GM18507 (cell line): ENCODE measurements at places on chromosomes 3 and 15.

DNA sequence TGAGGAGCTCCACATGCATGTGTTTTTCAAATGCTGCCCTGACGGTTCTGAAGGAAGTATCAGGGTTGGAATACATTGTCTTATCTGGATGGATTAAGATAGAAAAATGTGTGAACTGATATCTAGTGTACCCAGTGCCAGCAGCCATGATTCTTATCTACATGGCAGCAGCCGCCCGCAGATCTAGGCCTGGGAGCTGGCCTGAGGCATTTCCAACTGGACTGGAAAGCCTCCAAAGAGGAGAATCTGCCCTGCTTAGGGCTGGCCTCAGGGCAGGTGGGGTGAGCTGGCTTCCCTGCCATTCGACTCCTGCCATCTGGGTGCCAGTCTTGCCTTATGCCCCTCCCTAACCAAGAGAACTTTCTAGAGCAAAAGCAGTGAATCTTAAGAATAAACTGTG lies 125.8 kb downstream of the SSR3 start:
- no peak for DNase-seq

DNA sequence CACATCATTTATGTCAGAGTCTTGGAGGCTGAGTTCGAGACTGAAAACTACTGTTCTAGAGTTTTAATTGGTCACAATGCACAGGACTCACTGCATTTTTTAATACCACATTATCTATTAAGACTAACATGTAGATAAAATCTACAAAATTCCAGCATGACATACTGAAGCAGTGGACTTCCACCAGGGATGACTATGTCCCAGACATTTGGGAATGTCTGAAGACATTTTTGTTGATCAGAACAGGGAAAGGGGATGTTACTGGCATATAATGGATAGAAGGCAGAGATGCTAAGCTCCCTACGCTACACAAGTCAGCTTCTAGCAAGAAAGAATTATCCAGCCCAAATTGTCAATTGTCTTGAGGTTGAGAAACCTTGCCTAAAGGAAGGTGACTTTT lies 419.0 kb upstream of the TGFBR2 start:
- no peak for DNase-seq

DNA sequence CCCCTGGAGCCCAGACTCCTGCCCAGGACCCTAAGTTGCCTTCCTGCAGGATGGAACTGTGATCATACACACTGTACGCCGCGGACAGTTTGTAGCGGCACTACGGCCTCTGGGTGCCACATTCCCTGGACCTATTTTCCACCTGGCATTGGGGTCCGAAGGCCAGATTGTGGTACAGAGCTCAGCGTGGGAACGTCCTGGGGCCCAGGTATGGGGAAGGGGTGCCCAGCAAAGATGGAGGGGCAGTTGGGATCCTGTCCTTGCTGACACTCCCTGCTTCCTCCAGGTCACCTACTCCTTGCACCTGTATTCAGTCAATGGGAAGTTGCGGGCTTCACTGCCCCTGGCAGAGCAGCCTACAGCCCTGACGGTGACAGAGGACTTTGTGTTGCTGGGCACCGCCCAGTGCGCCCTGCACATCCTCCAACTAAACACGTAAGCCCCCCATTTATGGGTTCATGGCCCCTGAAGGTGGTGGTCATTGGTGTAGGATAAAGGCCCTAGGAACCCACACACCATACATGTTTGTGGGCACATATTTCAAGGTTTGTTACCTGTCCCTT lies 28.8 kb downstream of the NBEAL2 start:
- no peak for DNase-seq

DNA sequence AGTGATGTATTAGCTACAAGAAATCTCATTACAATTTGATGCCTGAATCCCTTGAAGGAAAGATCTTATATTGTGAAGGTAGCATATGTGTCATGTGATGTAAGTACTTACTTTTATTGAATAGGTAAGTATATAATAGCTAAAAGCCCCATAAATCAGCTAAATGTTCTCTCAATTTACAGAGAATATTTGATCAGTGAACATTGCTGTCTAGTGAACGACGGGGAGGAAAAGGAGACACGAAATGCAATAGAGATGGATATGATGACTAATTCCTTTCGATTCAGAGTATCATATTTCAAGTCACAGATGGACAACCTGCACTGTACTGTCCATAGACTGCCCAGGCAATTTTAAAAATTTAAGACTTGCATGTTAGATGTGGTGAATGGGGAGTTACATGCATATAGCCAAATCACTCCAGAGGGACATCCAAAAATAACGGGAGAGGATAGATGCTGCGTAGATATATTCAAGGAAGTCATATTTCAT lies 462.1 kb upstream of the CDIN1 start:
- no peak for DNase-seq

GRCh38 chr15:90167121-90167520 lies 34.0 kb upstream of the SEMA4B start:
- DNase-seq = no peak

- no peak for DNase-seq
Measured at GRCh38 chr3:127775398-127776109, 46.8 kb downstream of the MGLL start.

- no peak for DNase-seq
Measured at GRCh38 chr3:177196456-177197040, 734 bp downstream of the TBL1XR1 start.

GRCh38 chr3:30011237-30011803 lies 595.1 kb upstream of the TGFBR2 start:
- no peak for DNase-seq

- DNase-seq = no peak
Measured at GRCh38 chr3:49872801-49873281, 3.1 kb upstream of the CAMKV start.

DNA sequence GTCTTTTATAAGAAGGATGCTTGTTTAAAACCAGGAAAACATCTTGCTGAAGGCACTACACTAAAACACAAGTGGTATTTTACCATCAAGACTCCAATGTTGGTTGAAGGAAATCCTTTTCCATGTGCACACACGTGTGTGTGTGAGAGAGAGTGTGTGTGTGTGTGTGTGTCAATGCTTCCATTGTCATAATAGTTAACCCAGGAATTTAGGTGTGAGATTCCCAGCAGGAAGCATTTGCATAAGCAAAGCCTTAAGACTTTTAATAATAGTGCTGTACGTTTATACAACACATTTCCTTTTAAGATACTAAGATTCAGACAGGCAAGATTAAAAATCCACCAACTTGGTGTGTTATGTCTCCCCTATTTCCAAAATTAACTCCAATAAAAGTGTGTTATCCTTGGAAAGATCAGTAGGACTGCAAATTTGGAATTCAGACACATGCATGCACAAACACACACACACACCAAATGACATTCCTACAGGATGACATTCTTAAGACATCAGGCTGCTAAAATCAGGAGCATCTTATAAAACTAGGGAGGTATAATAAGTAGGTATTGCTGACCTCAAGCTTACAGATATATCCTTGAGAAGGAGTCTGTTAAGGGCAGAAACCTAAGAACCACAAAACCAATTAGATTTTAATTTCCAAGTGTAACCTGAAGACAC lies 18.3 kb downstream of the LMCD1 start:
- DNase-seq = no peak

GRCh38 chr15:81544385-81544784 lies 170.4 kb upstream of the TMC3 start:
- DNase-seq = no peak

- no peak for DNase-seq
Measured at GRCh38 chr3:155587581-155587980, 157.3 kb downstream of the PLCH1 start.

DNA sequence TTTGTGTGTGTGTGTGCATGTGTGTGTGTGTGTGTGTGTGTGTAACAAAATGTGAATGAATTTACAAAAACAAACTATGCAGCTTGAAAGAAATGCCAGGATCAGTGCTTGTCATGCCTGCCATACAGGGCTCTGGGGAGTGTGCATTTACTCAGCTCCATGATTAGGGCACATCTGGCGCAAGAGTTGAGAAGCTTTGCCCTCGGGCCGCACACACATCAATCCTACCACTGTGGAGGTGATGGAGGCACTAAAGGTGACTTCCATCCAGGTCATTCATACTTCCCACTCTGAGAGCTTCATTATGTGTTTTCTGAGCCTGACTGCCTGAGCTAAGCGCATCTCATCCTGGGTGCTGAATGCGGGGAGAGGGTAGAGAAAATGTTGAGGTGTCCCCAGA lies 72.0 kb upstream of the ZBED2 start:
- DNase-seq = no peak

DNA sequence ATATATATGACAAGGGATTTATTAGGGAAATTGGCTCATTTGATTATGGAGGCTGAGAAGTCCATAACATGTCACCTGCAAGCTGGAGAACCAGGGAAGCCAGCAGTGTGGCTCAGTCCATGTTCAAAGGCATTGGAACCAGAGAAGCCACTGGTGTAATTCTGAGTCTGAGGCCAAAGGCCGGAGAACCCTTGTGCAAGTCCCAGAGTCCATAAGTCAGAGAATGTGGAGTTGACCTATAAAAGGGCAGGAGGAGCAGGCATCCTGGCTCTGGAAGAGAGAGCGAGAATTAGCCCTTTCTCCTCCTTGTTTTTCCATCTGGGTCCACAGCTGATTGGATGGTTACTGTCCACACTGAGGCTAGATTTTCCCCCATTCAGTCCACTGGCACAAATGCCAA lies 319.8 kb downstream of the IGSF11 start:
- no peak for DNase-seq

- peak; percentile 2 for DNase-seq
Measured at GRCh38 chr3:152557302-152557999, 277.5 kb upstream of the P2RY1 start.

DNA sequence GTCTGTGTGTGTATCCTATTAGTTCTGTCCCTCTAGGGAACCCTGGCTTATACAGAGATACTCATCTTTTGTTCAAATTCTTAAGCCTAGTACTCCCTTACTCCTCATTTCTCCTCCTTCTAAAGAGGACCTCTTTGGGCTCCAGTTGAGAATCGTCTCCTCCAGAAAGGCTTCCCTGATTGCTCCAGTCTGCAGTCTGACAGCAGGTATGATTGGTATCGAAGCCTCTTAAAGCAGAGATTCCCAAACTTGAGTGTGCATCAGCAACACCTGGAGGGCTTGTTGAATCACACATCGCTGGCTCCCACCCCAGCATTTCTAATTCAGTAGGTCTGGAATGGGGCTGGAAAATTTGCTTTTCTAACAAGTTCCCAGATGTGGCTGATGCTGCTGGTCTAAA lies 60.9 kb upstream of the NMNAT3 start:
- no peak for DNase-seq
